ENCODE measurements at places on chromosomes 12 and 14. TPM values are rescaled to one million over a fixed set of nuclear protein-coding genes. Genes with fewer than 3 reads are reported as not detected.

IAPP gene
- total RNA-seq: not detected

ACRBP gene
- 1.4 TPM for total RNA-seq

- H3K27me3 ChIP-seq: no peaks in the 10 kb centered on the region
- DNase-seq: no peak
- no peaks in the 10 kb centered on the region for H3K4me1 ChIP-seq
- no peak overlapping the region for H3K27ac ChIP-seq
These were observed 60.1 kb downstream of the LMO3 start for GRCh38 chr12:16545836-16546235.

DNA sequence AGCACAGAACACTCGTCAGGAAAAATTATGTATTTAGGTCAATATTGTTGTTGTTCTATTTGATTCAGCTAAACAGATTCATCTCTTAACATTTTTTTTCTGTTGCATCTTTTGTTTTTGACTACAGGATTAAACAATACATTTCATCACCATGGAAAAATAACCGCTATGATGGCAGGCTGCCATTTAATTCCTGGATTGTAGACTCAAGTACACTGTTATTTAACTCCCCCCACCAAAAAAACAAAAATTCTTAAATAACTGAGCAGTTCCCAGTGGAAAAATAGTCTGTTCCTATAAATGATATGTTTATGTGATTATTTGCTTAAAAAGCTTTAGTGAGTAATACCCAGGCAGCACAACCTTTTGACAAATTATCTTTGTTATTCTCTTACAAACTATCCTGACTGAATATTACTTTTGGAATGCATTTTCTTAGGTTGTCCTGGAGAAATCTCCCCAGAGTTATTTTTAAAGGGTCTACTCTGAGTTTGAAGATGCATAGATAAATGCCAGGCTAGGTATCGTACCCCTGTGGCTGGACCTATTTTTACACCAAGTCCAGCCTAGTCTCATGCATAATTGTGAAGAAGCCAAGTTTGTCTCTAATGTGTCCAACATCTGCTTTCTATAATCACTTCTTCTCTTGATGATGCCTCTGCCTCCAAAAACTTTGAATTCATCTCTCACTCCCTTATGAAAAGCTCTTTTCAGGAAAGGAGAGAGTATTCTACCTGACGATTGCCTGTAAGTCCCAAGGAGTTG lies 3.7 kb downstream of the KERA start:
- DNase-seq: no peak
- H3K4me3 ChIP-seq: no peak overlapping the region
- H3K27ac ChIP-seq: no peak overlapping the region
- H3K36me3 ChIP-seq: no peaks in the 10 kb centered on the region
- peaks cover 7% of the 10 kb centered on the region for H3K4me1 ChIP-seq
- H3K27me3 ChIP-seq: no peaks in the 10 kb centered on the region

KRT85 gene
- total RNA-seq: not detected

DNA sequence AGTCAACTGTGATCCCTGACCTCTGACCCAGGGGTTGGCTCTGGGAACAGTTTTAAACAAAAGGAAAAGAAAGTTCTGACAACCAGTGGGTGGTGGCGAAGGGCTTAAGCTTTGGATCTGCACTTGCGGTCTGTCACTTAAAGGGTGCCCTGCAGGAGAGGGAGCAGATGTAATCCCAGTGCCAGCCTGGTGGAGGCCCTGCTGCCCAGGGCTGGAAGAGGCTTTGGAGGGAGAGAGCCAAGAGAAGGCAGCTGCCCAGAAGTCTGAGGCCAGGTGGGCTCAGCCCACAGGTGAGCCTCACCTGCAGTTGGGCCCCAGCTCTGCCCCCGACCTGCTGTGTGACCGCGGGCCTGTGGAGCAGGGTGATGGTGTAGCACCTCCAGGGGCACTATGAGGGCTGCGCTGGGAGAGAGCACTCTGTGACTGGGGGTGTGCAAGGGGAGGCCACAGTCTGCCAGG lies 19.1 kb downstream of the SH2B3 start:
- peaks cover 23% of the 10 kb centered on the region for H3K36me3 ChIP-seq
- no peaks in the 10 kb centered on the region for H3K27me3 ChIP-seq
- H3K4me3 ChIP-seq: peak overlapping the region; percentile 36
- DNase-seq: no peak
- peak overlapping the region; percentile 97 for H3K27ac ChIP-seq

GRCh38 chr12:13981990-13982389 lies 588 bp upstream of the GRIN2B start:
- H3K27me3 ChIP-seq: peaks cover 99% of the 10 kb centered on the region
- H3K4me1 ChIP-seq: peaks cover 18% of the 10 kb centered on the region
- H3K27ac ChIP-seq: no peak overlapping the region
- DNase-seq: no peak
- H3K36me3 ChIP-seq: no peaks in the 10 kb centered on the region
- H3K4me3 ChIP-seq: peak overlapping the region; percentile 58

DNA sequence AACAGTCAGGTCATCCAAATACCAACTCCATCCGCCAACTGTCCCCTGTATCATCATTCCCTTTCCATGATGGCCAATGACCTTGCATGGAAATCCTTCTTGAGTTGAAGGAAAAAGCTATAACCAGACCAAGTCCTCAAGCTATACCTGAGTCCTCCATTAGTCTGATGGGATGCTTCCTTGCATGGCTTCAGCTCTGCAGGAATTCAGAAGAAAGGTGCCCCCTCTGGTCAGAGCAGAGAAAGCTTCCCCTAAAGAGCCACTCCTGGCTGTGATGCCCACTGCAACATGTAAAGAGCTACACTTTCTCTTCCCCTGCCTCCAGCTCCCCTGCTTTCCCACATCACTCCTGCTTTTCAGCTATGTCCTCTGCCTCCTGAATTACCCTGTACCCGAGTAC lies 43.1 kb upstream of the FKBP4 start:
- H3K4me3 ChIP-seq: no peak overlapping the region
- H3K36me3 ChIP-seq: no peaks in the 10 kb centered on the region
- H3K27ac ChIP-seq: no peak overlapping the region
- peaks cover 43% of the 10 kb centered on the region for H3K27me3 ChIP-seq
- no peaks in the 10 kb centered on the region for H3K4me1 ChIP-seq

DNA sequence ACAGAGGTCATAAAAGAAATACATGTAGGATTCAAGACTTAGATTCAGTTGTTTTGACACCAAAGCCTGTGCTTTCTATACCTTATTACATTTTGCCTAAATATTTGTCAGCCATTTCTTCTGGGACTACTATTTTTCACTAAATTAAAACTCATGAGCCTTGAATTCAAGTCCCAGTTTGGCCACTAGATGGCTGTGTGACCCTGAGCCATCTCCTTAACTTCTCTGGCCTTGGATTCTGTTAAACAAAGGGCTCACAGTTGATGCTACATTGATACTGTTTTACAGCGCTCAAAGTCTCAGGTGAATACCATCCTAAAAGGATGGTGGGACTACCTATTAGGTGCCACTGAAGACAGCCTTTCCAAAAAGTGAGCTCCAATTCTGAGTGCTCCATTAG lies 39.6 kb upstream of the CCDC198 start:
- H3K4me1 ChIP-seq: no peaks in the 10 kb centered on the region
- H3K27me3 ChIP-seq: no peaks in the 10 kb centered on the region
- no peak for DNase-seq
- no peak overlapping the region for H3K4me3 ChIP-seq

- no peaks in the 10 kb centered on the region for H3K36me3 ChIP-seq
- no peaks in the 10 kb centered on the region for H3K27me3 ChIP-seq
- no peak for DNase-seq
- H3K27ac ChIP-seq: no peak overlapping the region
These were observed 22.6 kb upstream of the PKP2 start for GRCh38 chr12:32918890-32919801.

CHST11 gene
- total RNA-seq: 6.0 TPM

- no peak for DNase-seq
- H3K27me3 ChIP-seq: no peaks in the 10 kb centered on the region
- no peak overlapping the region for H3K4me3 ChIP-seq
- H3K4me1 ChIP-seq: no peaks in the 10 kb centered on the region
- H3K27ac ChIP-seq: no peak overlapping the region
These were observed 75.0 kb downstream of the KICS2 start for GRCh38 chr12:64147011-64147631.

FBXO21 gene
- total RNA-seq: 52.3 TPM

DNA sequence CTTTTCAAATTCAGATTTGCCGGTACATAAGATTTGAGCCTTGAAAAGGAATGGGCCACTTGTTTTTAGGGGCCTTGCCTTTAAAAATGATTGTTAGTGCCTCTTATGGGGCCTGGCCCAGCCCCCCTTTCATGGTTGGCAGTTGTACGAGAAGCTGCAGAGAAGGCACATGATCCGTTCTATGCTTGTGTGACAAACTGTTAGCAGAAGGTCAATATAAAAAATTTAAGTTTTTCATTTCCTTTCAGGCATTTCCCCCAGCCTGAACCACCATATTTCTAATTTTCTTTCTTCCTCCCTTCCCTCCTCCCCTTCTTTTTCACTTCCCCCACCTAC lies 119.1 kb downstream of the PLXNC1 start:
- H3K27me3 ChIP-seq: no peaks in the 10 kb centered on the region
- H3K4me1 ChIP-seq: peaks cover 35% of the 10 kb centered on the region
- no peak for DNase-seq
- peak overlapping the region; percentile 70 for H3K27ac ChIP-seq

- peak overlapping the region; percentile 43 for H3K27ac ChIP-seq
- H3K27me3 ChIP-seq: no peaks in the 10 kb centered on the region
- peaks cover 100% of the 10 kb centered on the region for H3K4me1 ChIP-seq
- peaks cover 48% of the 10 kb centered on the region for H3K36me3 ChIP-seq
- no peak for DNase-seq
- H3K4me3 ChIP-seq: no peak overlapping the region
These were observed 33.3 kb downstream of the ATP2A2 start for GRCh38 chr12:110314308-110314707.

GRCh38 chr14:76644855-76645518 lies 116.3 kb upstream of the VASH1 start:
- no peak overlapping the region for H3K27ac ChIP-seq
- H3K4me1 ChIP-seq: no peaks in the 10 kb centered on the region

PMCH gene
- total RNA-seq: not detected

LIN52 gene
- 8.0 TPM for total RNA-seq

GRCh38 chr12:26017484-26018211 lies 59.2 kb downstream of the RASSF8 start:
- H3K4me1 ChIP-seq: peaks cover 36% of the 10 kb centered on the region
- no peaks in the 10 kb centered on the region for H3K36me3 ChIP-seq
- peak overlapping the region; percentile 36 for H3K4me3 ChIP-seq
- DNase-seq: no peak
- no peaks in the 10 kb centered on the region for H3K27me3 ChIP-seq

- H3K4me1 ChIP-seq: no peaks in the 10 kb centered on the region
- H3K36me3 ChIP-seq: no peaks in the 10 kb centered on the region
- no peak overlapping the region for H3K4me3 ChIP-seq
- DNase-seq: no peak
- H3K27ac ChIP-seq: no peak overlapping the region
These were observed 12.9 kb downstream of the MDGA2 start for GRCh38 chr14:47662466-47662865.

DNA sequence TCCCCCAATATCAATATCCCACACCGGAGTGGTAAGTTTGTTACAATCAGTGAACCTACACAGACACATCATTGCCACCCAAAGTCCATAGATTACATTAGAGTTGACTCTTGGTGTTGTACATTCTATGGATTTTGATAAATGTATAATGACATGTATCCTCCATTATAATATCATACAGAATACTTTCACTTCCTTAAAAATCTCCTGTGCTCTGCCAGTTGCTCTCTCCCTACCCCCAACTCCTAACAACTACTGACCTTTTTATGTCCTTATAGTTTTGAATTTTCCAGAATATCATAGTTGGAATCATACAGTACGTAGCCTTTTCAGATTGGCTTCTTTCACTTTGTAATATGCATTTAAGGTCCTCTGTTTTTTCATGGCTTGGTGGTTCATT lies 48.4 kb downstream of the SLC4A8 start:
- H3K27me3 ChIP-seq: peaks cover 11% of the 10 kb centered on the region
- H3K27ac ChIP-seq: no peak overlapping the region
- H3K4me3 ChIP-seq: no peak overlapping the region
- DNase-seq: no peak

GLT1D1 gene
- 11.8 TPM for total RNA-seq
